Epithelial cell of proximal tubule (primary cell): ENCODE measurements at places on chromosomes 1 and 21. TPM values are rescaled to one million over a fixed set of nuclear protein-coding genes. Genes with fewer than 3 reads are reported as not detected.
A peak's percentile ranks its signal among the peaks of the same experiment; 100 is the strongest.

GRCh38 chr1:49995734-49996133, 28.0 kb downstream of the AGBL4 start:
- no peak for DNase-seq

Gene GPR37L1
- 0.06 and 0.07 TPM in 2 replicates for total RNA-seq

Gene CRYAA
- not detected in 2 replicates for total RNA-seq

DNA sequence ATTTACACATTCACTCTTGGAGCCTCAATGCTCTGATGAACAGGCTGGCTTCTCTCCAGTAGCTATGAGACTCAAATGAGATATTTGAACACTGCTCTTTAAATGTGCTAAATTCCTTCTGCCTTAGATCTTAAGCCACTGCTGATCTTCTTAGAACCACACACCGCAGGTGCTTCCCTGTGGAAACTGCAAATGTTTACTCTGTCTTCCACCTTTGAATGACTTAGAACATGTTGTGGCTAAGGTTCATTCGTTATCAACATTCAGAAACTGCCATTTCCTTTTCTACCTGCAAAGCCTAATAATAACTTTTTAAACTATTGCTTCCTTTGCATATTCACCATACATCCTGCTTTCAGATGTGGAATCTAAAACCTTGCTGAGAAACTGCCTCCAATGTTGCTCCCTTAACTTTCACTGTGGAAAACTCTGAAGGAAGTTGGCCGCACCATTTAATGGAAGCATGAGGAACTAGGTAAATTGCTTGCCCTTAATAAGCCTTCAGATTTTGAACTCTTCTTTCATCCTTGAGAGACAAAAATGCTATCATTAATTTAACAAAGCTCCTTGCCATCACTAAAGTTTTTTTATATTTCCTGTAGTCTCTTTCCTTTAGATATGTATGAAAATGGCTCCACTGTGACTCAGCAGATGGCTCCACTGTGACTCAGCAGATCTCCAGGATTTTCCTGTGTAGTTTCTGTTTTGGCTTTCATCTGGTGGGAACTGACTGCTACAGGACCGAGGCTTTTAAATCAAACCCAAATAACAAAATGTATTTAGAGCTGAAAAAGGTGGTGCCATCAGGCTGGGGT, 143.8 kb downstream of the TNFSF18 start:
- DNase-seq = peak; percentile 99

- no peak for DNase-seq
Observed at GRCh38 chr1:232334811-232335210, 295.1 kb downstream of the SIPA1L2 start.

Gene FCRL5
- not detected in 2 replicates for total RNA-seq

Gene WLS
- 14.4 and 19.0 TPM in 2 replicates for total RNA-seq

Gene PIGR
- total RNA-seq = 0.06 TPM in 1 of 2 replicates, not detected in the other

Gene CFHR5
- total RNA-seq = not detected in 2 replicates

DNA sequence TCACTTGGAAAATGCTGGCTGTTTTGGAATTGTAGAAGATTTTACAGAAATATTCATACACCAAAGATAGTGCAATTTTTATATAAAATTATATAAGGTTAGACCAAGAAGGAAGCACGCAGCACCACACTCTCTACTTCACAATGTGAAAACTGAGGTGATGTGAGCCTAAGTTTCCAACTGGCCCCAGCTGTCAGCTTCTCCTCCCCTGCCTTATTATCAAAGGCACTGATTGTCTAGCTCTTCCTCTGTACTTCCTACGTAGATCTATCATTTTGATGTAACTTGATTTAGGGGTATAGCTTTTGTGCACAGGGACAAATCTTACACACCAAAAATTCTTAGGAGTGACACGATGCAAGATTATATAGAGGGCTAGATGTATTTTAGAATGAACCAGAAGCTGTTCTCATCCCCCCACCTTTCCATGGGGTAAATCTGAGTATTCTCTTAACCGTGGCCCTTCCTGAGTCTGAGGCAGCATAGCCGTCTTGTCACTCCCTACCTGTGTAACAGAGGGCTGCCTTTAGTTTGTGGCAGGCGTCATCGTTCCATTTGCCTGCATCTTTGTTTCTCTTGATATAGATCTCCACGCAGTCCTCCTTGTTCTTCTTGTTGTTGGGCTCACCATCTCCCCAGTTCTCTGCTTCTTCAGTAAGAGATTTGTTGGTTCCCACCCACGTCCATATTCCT, 3.4 kb downstream of the SELL start:
- no peak for DNase-seq

Gene CTTNBP2NL
- 26.1 and 27.2 TPM in 2 replicates for total RNA-seq

- no peak for DNase-seq
Observed at GRCh38 chr21:14405962-14406361, 23.0 kb upstream of the HSPA13 start.

GRCh38 chr1:239125893-239126292, 260.5 kb upstream of the CHRM3 start:
- DNase-seq = no peak

DNA sequence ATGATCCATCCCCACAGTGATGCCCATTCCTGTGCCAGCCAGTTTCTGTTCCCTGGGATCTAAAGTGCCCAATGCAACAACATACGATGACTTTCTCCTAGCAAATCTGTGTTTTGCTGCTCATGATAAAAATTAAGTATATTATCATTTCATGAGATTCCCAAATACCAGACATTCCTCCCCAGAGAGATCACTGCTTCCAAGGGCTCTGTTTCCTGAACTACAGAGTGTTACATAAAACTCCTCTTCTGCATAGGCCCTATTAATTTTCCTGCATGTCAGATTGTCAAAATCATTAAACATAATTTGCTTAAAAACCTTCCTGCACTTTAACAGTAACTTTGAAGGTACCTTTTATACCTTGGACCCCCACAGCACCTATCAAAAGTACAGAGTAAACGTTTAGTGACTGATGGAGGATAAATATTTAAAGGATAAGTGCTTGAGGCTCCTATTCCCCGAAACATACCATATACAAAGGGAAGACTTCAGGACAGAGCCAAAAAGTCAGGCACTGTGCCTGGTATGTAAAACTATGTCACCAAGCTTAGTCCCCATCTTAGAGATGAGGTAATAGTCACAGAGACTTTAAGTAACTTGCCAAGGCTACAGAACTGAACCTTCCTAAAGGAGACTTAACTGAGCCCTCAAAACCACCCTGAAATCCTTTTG, 50.2 kb downstream of the SLC25A24 start:
- DNase-seq = no peak

DNA sequence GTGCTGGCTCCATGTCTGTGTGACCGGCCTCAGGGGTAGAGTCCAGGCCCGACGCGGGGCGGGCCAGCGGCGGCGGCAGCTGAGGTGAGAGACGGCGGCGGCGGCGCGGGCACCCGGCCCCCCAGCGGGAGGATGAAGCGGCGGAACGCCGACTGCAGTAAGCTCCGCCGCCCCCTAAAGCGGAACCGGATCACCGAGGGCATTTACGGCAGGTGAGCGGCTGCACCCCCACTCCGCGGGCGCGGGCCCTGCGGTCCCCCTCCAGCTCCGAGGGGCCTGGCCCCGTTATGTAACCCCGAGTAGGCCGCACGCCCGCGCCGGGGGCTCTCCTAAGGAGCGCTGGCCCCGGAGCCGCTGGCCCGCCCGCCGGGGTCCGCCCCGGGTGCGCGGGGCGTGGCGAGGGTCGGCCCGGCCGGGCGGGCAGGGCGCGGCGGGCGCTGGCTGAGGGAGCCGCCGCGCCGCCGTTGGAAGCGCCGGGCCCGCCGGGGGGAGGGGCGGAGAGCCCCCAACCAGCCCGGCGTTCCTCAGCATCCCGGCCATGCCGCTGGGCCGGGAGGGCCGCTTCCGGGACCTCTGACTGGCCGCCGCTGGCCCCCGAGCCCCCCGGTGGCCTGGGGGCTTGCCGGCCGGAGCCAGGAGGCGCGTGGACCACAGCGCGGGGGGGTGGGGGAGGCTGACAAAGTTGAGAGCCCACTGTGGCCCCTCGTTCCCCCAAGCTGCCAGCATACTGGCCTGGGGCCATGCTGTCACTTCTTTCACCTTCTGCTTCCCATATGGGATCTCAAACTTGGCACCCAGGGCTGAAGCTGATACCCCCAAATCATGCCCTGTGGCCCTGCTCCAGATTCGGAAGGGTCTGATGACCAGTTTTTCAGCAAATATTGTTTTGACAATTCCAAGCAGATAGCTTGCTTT, 527 bp downstream of the MACO1 start:
- DNase-seq = no peak

Gene CD247
- total RNA-seq = not detected in 2 replicates

Gene GBP4
- total RNA-seq = 0.07 and 0.35 TPM in 2 replicates

GRCh38 chr1:228502522-228502921, 15.3 kb downstream of the RNF187 start:
- no peak for DNase-seq

GRCh38 chr1:40770296-40771070, 13.1 kb upstream of the KCNQ4 start:
- DNase-seq = no peak

- DNase-seq = no peak
Observed at GRCh38 chr1:225965231-225965630, 24.2 kb upstream of the LEFTY2 start.

Gene RABGGTB
- total RNA-seq = 51.0 and 61.0 TPM in 2 replicates

DNA sequence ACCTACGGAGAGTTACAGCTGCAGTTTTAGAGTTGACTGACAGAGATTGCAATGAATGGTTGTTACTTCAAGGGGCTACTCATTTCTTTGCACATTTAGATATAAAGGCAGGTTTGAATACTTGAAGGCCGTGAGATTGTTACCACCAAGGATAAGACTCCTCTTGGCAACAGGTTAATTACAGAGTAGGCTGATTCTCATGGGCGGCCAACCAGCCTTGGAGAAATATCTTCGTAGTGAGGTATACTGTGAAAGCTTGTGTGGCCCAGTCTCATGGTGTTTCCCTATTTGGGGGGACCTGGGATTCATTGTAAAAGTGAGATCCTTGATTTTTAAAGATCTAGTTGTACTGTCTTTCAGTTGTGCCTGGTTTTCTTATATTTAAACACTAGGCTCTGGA, 103.2 kb upstream of the OLFM3 start:
- DNase-seq = peak; percentile 40

- no peak for DNase-seq
Observed at GRCh38 chr1:156401681-156402081, 32.7 kb downstream of the RHBG start.

DNA sequence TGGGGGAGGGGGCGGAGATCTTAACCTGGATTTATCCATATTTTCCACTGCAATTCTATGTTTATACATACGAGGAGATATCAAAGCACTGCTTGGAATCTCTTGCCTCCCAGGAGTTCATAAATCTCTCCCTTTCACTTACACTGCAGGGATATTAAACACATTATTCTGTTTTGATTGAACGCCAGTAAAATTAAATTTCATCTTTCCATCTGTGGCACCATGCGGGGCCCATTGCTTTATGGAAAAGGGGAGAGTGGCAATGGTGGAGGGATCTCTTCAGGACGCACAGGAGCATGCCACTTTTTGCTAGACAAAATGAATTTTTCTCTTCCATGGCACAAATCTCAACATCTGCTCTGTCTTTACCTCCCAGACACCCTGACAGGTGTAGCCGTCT, 648.0 kb upstream of the PLXNA2 start:
- DNase-seq = no peak

- DNase-seq = no peak
Observed at GRCh38 chr1:112251766-112252506, 144.1 kb upstream of the CTTNBP2NL start.

GRCh38 chr1:25796811-25797458, 3.1 kb upstream of the SELENON start:
- no peak for DNase-seq

Gene GJA8
- not detected in 2 replicates for total RNA-seq

Gene TACSTD2
- total RNA-seq = 91.7 and 219 TPM in 2 replicates

DNA sequence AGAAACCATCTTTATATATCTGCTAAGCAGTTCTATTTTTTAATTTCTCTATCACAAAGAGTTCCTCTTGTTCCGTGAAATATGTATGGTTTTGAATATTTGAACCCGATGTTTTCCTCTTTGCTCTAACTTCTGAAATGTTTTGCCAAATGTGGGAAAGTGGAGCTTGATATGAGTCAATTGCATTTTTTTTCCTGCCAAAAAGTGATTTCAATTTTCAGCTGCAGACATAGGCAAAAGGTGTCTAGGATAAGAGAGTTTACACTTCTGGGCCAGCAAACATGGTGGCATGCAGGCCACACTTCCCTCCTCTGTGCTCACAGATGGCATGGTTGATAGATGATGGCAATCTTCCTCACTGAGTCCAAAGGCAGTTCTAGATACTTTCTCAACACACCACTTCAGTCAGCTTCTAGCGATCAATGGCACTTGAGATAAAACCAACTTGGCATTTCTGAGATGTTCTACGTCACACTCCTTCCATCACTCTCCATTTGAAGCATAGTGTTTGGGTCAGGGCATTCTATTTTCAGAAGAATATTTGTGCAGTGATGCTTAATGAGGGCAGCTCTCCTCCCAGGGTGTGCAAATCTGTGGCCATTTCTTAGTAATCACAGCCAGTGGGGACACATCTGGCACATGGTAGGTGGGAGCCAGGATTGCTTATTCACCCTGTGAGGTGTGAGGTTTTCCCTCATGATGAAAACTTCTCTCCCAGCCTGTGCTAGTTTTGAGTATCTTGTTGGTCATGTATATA, 54.4 kb upstream of the SCAF4 start:
- no peak for DNase-seq

DNA sequence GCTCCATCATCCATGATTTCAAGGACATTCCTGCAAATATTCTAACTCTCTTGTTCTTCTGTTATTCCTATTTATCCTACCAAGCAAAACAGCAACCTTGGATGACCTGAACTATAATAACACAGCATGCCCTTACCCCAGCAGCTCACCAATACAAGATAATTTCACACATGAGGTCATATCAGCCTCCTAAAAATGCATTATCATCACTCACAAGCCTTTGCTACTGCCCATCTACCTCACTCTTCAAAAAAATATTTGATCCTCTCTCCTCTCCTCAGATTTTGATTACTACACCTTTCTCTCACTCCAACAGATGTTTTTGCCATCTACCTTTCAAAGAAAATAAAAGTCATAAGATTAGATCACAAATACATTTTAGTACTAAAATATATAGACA, 777.6 kb upstream of the NCAM2 start:
- DNase-seq = no peak

Gene INSRR
- total RNA-seq = not detected in 2 replicates

DNA sequence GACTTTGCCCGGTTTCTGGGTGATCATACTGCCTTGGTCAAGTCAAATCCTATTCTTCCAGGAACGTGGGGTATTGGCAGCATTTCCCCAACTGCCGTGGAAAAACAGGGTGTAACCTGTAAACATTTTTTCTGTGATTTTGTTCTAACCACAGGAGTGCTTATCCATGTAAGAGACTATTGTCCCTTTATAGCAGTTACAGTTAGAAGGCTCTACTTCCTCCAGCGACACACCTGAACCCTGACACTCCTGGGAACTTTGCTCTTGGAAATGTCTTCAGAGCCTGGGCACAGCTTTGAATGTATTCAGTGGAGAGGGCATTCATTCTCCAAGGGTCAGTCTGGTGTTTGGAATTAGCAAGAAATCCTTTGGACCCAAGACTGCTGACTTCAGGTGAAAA, 26.4 kb upstream of the ARHGEF10L start:
- no peak for DNase-seq

- DNase-seq = no peak
Observed at GRCh38 chr1:227666286-227666685, 68.8 kb downstream of the JMJD4 start.

DNA sequence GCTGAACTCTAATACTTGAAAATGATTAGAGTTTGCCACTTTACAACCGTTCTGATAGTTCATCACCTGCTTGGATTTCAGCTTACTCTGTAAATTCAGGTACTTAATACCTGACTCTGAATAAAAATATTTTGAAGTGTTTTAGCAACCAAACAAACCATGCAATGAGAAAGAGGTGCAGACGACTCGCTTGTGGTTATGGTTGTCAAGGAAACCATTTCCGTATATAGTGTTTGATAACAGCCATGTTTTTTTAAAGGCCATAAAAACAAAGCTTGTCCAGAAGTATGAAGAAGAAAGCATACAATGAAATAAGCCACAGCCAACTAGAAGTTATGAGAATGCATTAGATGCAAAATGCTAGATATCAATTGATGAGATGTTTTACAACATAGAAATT, 167.2 kb upstream of the HMCN1 start:
- no peak for DNase-seq
